ENCODE measurements at places on chromosomes 6 and 20.

DNA sequence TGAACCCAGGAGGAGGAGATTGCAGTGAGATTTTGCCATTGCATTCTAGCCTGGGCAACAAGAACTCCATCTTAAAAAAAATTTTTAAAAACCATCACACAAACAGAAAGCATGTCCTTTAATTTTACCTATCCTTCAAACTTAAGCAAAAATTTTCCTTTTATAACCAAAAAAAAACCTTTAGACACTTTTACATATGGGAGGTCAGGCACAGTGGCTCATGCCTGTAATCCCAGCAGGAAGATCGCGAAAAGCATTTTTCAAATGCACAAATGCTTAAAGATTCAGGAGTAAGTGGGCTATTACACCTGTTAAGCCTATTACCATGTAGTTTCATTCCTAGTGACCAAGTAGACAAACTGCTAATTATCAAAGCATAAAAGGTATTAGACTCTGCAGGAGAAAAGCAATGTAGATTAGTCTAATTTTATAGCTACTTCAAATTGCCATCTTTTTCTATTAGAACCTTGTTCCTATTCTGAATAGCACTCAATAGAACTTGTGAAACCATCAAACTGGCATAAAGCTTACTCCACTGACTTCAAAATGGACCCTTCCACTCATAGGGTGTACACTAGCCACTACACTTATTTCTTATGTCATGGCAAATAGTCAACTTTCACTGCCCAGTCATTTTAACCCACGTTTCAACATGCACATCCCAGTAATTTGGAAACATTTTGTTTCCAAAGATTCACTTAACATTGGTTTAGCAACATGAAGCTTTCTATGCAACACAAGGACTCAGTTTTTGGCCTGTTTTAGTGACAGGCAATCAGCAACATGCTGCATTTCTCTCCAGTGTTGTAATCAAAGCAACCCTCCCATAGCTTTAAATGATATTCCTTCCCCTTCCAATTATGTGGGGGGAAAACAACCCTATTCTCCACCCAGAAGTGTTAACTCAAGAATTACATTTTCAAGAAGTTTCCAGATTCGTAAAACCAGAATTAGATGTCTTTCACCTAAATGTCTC lies 4.0 kb downstream of the EEF1A1 start:
- peak overlapping the region; percentile 38 for H3K27ac ChIP-seq
- H3K36me3 ChIP-seq = no peaks in the 10 kb centered on the region
- H3K4me3 ChIP-seq = no peak overlapping the region
- no peak for DNase-seq
- H3K4me1 ChIP-seq = no peaks in the 10 kb centered on the region

GRCh38 chr20:36836591-36837269 lies 39.2 kb upstream of the TLDC2 start:
- DNase-seq = no peak
- H3K36me3 ChIP-seq = no peaks in the 10 kb centered on the region
- H3K27ac ChIP-seq = peak overlapping the region; percentile 46
- H3K4me3 ChIP-seq = no peak overlapping the region
- peaks cover 1% of the 10 kb centered on the region for H3K4me1 ChIP-seq

- no peak overlapping the region for H3K4me3 ChIP-seq
- no peak for DNase-seq
- no peaks in the 10 kb centered on the region for H3K27me3 ChIP-seq
Observed at GRCh38 chr6:106156863-106157262, 70.7 kb downstream of the PRDM1 start.

DNA sequence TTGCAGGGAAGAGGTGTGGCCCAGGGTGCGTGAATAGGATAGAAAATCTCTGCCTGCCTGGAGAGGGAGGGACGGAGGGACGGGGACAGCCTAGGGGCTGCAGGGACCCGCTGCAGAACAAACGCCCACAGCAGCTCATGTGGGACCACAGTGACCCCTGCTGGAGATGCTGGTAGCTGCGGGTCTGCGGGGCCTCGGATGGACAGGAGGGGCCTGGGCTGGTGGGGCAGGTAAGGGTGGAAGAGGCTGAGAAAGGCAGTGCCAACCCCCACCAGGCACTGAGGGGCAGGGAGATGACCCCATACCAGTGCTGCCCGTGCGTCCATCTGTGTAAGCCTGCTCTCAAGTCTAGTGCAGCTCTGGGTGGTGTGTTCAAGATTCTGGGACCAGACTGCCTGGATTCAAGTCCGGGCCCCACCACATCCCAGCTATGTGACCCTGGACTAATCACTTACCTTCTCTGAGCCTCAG lies 39.4 kb downstream of the KIAA1755 start:
- no peaks in the 10 kb centered on the region for H3K4me1 ChIP-seq
- no peaks in the 10 kb centered on the region for H3K27me3 ChIP-seq
- no peaks in the 10 kb centered on the region for H3K36me3 ChIP-seq

GRCh38 chr20:57959018-57959417 lies 249.2 kb upstream of the PMEPA1 start:
- no peaks in the 10 kb centered on the region for H3K36me3 ChIP-seq
- H3K4me1 ChIP-seq = no peaks in the 10 kb centered on the region
- no peak overlapping the region for H3K4me3 ChIP-seq
- DNase-seq = no peak
- H3K27me3 ChIP-seq = no peaks in the 10 kb centered on the region

DNA sequence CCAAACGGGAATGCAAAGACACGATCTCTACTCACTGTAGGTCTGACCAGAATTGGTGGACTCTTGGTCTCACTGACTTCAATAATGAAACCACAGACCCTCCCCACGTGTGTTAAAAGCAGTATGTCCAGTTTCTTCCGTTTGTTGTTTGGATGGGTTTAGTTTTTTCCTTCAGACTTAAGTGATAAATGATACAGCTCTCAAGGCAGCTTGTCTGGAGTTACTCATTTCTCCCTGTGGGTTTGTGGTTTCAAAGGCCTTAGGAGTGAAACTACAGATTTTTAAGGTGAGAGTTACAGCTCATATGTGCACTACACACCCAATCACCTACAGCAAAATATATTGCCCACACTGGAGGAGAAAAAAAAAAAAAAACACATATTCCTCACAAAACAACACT lies 86.7 kb upstream of the STMND1 start:
- no peaks in the 10 kb centered on the region for H3K27me3 ChIP-seq
- no peak overlapping the region for H3K4me3 ChIP-seq
- H3K36me3 ChIP-seq = no peaks in the 10 kb centered on the region

- no peak overlapping the region for H3K27ac ChIP-seq
- no peaks in the 10 kb centered on the region for H3K36me3 ChIP-seq
- H3K27me3 ChIP-seq = no peaks in the 10 kb centered on the region
- peak overlapping the region; percentile 50 for H3K4me3 ChIP-seq
Observed at GRCh38 chr6:13013681-13014503, 297.3 kb downstream of the PHACTR1 start.

DNA sequence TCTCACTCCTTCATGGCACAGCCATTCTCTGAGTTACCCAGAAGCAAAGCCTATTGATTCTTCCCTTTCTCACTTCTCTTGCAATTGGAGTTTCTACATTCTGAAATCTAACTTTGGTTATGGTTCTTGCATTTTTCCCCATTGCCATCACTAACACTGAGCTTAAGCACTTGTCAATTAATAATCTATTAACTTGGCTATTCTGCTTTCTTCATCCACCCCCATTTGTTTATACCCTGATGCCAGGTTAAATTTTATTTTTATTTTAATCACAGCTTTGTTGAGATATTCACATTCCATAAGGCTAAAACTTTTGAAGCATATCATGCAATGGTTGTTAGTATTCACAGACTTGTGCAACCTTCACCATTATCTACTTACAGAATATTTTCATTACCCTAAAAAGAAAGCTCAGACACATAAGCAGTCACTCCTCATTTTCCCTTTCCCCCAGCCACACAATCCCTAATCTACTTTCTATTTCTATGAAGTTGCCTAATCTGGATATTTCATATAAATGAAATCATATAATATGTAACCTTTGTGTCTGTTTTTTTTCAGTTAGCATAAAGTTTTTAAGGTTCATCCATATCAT lies 222.3 kb downstream of the UBE3D start:
- H3K4me1 ChIP-seq = no peaks in the 10 kb centered on the region
- H3K4me3 ChIP-seq = no peak overlapping the region
- H3K36me3 ChIP-seq = no peaks in the 10 kb centered on the region
- no peaks in the 10 kb centered on the region for H3K27me3 ChIP-seq
- no peak overlapping the region for H3K27ac ChIP-seq

DNA sequence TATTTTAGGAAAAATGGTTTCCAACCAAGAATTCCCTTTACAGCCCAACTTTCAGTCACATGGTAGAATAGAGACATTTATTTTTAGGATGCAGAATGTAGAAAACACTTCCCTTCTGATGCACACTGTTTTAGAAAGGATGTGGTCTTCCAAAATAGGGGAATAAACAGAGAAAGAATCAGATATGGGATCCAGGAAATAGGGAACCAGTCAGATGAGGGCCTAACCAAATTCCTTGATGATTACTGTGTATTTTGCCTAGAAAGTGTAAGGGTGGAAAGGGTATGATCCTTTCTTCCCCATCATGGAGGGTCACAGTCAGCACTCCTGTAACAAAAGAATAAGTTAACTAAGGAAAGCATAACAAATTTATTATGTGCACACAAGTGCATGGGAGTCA lies 27.4 kb downstream of the SLX4IP start:
- no peaks in the 10 kb centered on the region for H3K4me1 ChIP-seq
- H3K27ac ChIP-seq = no peak overlapping the region
- no peaks in the 10 kb centered on the region for H3K36me3 ChIP-seq
- no peak overlapping the region for H3K4me3 ChIP-seq

DNA sequence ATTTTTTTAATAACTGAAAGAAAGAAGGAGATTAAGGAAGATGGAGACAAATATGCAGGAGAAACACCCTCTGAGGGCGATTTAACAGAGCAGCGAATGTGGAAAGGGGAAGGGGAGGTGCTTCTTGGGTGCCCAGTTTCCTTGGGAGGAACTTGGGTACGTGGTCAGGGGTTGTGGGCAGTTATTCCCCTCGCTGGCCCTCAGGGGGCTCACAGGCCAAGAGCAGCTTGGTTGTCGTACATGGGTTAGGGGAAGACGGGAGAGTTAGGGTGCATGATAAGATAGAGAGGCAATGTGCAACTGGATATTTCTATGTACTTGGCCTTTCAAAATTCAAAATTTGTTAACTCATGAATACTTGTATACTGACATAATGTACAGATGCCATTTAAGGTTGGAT lies 7.0 kb upstream of the TUBB2A start:
- H3K4me3 ChIP-seq = no peak overlapping the region
- H3K36me3 ChIP-seq = no peaks in the 10 kb centered on the region
- no peaks in the 10 kb centered on the region for H3K27me3 ChIP-seq
- no peak for DNase-seq
- H3K27ac ChIP-seq = no peak overlapping the region

- H3K27me3 ChIP-seq = no peaks in the 10 kb centered on the region
- no peaks in the 10 kb centered on the region for H3K36me3 ChIP-seq
Observed at GRCh38 chr6:87699576-87699975, 2.5 kb downstream of the AKIRIN2 start.

- no peak overlapping the region for H3K4me3 ChIP-seq
- no peaks in the 10 kb centered on the region for H3K27me3 ChIP-seq
- no peaks in the 10 kb centered on the region for H3K4me1 ChIP-seq
- H3K36me3 ChIP-seq = no peaks in the 10 kb centered on the region
Observed at GRCh38 chr6:122800906-122801305, 11.8 kb downstream of the SMPDL3A start.

DNA sequence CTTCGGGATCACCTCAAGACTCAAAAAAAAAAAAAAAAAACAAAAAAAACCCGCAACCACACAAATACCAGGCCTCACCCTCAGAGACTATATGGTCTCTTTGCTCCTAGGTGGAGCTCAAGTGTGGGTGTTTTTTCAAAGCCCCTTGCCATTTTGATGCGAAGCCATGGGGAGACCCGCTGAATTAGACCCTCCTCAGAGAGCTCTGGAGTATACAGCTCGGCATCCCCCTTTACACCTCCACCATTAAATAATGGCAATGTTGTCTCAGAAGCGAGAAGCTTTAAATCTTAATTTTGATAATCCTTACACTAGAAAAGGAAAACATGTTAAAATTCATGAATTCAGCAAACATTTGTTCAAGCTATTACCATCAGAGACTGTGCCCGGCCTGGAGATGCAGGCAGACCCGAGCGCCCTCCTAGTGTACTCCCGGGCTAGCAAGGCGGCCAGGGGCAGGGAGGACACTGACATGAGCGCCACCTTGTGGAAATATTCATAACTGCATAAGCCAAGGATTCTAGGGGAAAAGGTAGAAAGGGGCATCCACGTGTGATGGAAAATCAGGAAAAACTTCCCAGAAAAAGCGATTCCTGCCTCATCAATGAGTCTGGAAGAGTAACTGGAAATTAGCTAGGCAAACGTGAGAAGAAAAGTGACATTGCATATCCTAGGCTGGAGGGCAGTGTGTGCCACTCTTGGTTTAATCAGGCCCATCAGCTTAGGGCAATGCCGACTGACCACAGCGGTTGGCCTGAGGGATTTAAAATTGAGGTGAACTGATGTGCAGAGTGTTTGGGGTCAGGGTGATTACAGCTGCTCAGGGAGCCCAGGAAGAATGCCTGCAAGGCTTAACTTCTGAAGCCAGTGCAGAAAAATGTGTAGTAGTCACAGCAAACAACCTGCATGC lies 72.5 kb downstream of the B3GAT2 start:
- no peak overlapping the region for H3K27ac ChIP-seq
- no peaks in the 10 kb centered on the region for H3K4me1 ChIP-seq
- no peak for DNase-seq
- H3K4me3 ChIP-seq = no peak overlapping the region

DNA sequence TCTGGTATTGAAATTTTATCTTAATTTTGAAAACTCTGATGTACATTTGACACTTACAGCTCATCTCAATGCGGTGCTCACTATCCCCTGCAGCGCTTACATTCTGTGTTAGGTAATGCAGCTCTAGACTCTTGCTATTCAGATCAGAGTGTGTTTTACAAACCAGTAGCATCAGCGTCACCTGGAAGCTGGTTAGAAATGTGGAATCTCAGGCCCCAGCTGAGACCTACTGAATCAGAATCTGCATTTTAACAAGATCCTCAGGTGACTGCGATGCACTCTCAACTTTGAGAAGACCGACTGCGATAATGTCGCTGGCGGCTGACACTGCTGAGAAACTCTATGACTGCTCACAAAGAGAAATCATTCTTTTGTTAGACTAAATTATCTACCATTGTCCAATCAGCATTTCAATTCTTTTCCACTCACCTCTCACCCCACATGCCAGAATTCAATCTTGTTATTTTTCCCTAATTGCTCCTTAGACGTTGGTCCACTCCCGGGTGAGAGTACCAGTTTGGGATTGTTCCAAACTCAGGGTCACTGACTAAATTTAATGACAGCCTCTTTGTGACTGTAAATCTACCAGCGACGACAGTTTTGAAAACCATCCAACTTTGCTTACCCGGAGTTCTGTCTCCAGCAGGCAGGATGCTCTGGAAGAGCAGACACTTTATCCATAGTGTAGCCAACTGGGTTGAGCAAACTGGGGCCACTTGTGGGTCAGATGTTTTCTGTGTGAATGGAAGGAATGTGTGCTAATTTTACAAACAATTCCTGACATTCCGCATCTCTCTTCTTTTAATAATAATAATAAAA lies 140.1 kb upstream of the BTBD3 start:
- no peak for DNase-seq
- H3K27ac ChIP-seq = no peak overlapping the region
- H3K27me3 ChIP-seq = no peaks in the 10 kb centered on the region
- peak overlapping the region; percentile 13 for H3K4me3 ChIP-seq

- H3K4me3 ChIP-seq = no peak overlapping the region
- no peaks in the 10 kb centered on the region for H3K27me3 ChIP-seq
- no peaks in the 10 kb centered on the region for H3K4me1 ChIP-seq
- H3K36me3 ChIP-seq = no peaks in the 10 kb centered on the region
- no peak overlapping the region for H3K27ac ChIP-seq
Observed at GRCh38 chr6:92545861-92546260, 873.5 kb downstream of the EPHA7 start.

GRCh38 chr6:119110601-119111548 lies 32.4 kb upstream of the FAM184A start:
- H3K4me1 ChIP-seq = no peaks in the 10 kb centered on the region
- H3K27me3 ChIP-seq = no peaks in the 10 kb centered on the region
- no peaks in the 10 kb centered on the region for H3K36me3 ChIP-seq

All from breast epithelium (tissue), 4 donors.